KG1 (cell line): ENCODE measurements at places on chromosomes 11 and 22.

DNA sequence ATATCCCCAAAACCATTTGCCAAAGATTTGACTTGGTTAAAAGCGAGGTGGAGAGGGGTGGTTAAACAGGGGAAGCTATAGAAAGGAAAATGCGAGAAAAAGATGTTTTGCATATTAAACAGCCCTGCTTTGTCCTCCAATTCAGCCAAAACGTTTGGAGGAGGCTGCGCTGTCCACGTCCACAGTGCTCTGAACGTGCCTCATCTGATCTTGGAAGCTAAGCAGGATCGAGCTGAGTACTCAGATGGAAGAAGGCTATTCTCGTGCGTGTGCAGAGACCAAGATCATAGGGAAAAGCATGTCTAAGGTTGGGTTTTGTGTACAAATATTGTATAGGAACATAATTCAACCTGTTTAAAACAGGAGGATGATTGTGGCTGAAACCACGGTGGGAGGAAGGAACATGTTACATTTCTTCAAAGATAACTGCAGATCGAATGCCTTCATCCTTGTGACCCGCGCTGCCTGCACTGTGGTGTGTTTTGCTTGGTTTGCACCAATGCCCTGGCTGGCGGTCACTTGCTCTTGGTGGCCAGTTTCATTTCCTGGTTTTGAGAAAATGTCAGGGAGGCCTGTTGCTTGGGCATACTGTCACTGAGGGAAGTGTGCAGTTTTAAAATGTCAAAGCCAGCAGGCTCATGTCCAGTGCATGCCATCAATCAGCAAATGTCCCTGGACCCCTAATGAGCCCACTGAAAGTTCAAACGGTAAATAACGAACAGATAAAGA lies 40.4 kb downstream of the FLI1 start:
- no peak for DNase-seq

DNA sequence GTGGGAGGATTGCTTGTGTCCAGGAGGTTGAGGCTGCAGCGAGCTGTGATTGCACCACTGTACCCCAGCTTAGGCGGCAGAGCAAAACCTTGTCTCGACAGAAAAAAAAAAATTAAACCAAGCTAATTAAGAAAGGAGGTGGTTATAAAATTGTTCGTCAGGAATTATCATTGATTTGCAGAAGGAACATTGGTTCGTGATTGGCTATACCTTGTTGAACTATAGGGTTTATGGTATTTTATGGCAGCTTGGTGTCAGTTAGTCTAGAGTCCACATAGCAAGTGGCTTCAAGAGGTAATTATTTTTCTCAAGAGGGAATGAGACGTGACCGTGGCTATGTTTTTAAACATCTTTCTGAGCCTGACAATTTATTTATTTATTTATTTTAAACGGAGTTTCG lies 11.5 kb upstream of the TMEM216 start:
- no peak for DNase-seq

- no peak for DNase-seq
Measured at GRCh38 chr11:48082771-48083170, 102.4 kb downstream of the PTPRJ start.

- DNase-seq, result no peak
Measured at GRCh38 chr11:57635246-57635645, 14.5 kb downstream of the YPEL4 start.

DNA sequence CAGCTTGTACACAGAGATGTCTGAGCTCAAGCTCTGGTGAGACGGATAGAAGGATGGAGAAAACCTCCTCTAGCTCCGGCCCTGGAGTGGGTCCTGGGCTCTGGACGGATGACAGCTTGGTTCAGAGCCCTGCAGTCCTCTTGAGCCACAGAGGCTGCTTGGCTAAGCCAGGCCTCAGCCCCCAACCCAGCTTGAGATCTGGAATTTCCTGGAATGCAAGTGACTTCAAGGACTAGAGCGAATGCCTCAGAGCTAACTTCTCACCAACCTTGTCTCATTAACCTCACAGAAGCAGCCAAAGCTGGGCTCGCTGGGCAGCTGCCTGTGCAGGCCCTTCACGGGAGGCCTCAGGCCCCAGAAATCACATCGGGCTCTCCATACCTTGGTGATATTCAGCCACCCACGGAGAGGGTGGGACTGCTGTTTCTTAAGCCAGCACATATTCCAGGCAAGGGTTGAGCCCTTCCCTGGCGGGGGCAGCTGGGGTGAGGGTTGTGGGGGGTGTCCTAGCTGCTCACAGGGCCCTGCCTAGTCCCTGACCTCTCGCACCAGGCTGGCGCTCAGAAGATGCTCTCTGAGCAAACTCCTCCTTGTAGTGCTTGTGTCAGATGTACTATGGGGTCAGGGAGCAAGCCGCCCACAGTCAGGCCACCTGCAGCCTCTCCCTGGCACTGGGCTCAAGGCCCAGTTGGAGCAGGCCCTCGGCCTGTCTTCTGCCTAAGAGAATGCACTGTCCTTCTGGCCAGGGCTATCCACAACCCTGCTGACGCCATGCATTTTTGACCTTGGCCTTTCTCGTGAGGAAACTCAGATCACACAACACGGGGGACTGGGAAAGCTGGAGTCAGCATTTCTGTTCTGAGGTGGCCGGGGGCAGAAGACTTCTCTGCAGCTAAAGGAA lies 73.6 kb upstream of the TTLL12 start:
- no peak for DNase-seq

DNA sequence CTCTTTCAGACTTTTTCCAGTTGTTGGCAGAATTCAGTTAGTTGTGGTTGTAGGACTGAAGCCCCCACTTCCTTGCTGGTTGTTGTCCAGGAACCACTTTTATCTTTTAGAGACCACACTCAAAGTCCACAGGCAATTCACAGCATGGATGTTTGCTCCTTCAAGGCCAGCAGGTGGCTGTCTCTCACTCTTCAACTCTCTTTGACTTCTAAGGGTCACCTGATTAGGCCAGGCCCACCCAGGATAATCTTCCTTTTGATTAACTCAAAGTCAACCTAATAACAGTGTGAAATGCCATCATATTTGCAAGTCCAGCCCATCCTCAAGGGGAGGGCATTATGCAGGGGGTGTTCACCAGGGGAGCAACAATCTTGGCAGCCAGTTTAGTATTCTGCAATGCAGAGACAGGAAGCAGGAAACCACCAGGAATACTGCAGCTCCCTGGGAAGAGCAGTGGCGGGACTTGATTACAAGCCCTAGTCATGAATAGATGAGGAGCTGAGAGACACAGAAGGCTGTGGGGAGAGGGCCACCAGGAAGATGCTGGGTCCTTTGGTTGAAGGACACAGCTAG lies 52.4 kb downstream of the LRRC74B start:
- DNase-seq, result no peak

DNA sequence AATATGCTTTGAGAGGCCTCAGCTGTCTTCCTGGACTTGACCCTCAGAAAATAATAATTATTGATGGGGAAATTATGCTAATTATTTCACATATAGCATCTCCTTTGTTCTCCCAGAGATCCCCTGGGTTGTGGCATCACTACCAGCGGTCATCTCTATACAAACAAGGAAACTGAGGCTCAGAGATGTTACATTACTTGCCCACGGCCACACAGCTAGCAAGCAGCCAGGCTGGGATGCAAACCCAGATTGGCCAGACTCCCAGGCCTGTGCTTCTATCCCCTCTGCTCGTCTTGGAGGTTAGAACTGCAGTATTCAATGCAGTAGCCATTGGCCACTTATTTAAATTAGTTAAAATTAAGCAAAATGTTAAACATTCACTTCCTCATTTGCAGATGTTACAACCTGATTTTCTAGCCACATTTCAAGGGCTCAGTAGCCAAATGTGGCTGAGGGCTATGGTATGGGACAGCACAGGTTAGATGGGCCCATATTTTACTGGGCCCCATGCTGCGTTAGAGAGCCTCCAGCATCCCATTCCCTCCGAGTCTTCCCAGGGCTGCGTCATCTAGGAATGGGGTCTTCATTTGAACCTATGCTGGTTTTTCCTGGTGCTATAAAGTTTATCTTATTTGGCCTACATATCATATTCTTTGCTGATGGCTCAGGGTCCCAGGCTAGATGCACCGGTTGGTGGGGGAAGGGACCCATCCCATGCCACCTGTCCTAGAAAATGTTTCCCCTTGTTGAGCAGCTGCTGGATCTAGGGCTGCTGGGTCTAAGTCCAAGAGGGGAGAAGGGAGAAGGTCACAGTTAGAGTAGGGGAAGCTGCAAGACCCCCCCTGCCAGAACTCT lies 2.2 kb downstream of the SLC35C1 start:
- DNase-seq, result no peak

GRCh38 chr11:1081601-1082311 lies 7.1 kb downstream of the MUC2 start:
- no peak for DNase-seq

DNA sequence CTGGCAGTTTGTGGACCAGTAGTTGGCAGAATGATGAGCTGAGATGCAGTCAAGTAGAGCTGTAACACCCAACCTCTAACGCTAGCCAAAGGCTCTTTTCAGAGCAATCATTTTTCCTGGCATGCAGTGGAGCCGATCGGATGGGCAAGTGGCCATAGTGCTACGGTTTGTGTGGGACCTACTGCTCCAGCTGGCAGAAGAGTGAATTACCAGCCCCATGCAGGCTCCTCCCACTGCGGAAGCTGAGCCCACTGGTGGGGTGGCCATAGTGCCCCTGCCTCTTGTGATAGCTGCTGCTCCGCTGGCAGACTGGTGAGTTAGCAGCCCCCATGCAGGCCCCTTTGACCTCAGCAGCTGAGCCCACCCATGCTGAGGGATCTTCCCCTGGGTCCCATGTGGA lies 27.0 kb upstream of the SC5D start:
- no peak for DNase-seq

DNA sequence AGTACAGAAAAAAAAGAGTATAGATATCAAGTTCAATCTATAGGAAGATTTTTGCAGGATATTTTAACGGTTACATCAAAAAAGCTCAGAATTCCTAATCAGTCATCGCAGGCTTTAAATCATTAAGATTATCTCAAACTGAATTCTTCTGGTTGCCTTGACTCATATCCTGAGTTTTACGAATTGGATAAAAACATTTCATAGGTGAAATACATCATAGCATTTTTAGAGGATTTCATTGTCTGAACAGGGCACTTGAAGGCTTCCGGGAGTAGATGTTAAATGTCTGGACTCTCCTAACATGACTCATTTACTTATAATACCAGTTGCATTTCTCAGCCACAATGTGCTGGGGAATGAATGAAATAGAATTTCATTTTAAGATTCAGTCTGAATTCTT lies 2216.6 kb upstream of the RAG2 start:
- DNase-seq, result no peak

GRCh38 chr11:62295504-62295903 lies 3.4 kb downstream of the SCGB1D4 start:
- no peak for DNase-seq
